IMR-90 (cell line): ENCODE measurements at places on chromosomes 4 and X.

DNA sequence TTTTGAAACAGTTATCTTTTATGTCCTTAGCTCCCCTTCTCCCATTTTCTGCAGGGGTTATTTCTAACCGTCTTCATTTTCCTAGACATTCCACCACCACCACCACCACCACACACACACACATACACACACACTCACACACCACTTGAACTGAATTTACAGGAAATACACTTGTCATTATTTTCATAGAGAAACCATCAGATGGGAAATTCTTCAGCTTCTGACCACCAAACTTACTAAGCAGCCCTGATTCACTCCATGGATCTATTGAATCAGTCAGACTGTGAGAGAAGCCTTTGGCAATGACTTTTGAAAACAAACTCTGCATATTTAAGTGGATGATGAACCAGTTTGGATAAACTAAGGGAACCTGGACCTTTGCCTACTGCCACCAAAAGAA is 210.1 kb upstream of the NHS start:
- no peak for DNase-seq

DNA sequence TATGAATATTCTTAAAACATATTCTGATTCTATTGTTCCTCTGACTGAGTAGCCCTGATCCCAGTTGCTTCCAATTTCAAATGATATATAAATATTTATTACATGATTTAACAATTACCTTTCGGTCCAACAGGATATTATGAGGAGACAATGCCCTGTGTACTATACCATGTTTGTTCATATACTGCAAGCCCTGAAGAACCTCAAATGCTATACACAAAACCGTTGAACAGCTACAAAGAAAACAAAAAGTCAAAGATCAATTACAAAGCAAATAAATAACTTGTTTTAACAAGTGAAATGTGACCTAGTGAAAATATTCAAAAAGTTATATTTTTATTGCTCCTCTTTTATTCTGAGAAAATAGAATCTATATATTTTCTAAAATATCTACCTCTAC is 54.0 kb downstream of the TBCK start:
- DNase-seq, result no peak

GRCh38 chr4:122331195-122331594 is 47.6 kb upstream of the ADAD1 start:
- no peak for DNase-seq

DNA sequence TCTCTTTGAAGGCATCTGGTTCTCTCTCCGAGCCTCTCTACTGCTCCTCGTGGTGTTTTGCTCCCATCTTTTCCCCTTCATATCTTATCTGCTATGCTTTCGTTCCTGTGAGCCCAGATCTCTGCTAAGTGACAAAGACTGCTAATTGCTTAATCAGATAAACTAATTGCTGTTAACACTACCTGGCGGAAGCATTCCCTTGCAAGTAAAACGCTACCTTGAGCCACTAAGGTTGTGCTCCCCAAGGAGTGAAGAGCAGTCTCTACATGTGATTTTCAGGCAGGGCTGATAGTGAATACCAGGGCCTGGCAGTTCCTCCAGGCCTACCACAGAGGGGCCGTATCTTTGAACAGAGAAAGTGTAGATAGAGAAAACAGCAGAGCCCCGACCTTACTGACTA is 244.0 kb upstream of the GATB start:
- no peak for DNase-seq

DNA sequence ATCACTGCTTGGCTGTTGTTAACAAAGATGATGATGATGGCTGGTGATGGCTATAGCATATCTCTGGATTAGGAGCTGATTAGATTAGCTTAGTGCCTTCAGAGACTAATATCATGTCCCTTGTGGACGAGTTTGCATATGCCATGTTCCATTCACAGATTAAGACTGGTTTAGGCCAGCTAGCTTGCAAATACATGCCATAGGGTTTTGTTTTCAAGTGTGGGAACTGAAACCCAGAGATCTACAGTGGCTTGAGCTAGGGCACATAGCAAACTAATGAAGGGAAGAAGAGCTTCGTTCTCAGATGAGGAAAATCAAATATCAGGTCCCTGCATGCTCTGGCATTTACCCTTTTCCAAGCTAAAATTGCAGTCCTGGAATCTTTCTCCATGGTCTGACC is 492.3 kb downstream of the MAGEE1 start:
- DNase-seq, result no peak

DNA sequence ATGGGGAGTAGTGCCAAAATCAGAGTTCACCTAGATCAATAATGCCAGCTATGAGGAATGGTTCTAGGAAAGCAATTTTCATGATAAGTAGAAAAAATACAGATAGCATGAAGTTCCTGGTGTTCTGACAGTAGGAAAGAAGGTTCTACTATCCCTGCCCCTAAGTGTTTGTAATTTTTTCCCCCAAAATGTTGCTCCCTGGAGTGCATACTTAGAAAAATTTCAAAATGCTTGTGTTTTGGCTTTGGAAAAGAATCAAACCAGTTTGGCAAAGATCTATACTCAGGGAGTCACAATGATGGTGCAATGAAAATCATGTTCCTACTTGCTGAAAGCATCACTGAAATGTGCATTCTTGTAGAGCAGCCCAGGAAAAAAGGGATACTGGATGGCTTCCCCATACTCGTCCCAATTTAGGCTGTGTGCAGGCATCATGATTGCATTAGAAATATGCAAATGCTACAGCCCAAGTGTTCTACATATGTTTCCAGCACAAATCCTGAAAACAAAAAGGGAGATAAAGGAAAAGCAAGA is 74.7 kb downstream of the LPAR4 start:
- DNase-seq, result no peak

- DNase-seq, result no peak
Observed at GRCh38 chr4:173591760-173592159, 61.7 kb upstream of the HAND2 start.

DNA sequence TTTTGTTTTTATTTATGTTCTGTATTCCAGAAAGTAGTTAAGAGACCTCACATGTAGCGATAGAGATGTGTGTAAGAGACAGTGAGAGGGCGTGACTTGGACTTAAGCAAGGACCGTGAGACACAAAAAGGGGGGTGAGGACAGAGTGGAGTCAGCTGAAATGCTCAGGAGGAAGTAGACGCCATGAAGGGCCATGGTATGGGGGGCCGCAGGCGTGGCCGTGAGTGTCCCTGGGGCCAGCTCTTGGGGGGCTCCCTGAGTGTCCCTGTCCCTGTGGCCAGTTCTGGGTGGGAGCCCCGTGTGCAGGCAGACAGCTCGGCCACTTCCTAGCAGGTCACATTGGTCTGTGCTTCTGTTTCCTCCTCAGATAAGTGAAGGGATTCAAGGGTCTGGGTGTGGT is 23.0 kb upstream of the MSANTD1 start:
- no peak for DNase-seq

DNA sequence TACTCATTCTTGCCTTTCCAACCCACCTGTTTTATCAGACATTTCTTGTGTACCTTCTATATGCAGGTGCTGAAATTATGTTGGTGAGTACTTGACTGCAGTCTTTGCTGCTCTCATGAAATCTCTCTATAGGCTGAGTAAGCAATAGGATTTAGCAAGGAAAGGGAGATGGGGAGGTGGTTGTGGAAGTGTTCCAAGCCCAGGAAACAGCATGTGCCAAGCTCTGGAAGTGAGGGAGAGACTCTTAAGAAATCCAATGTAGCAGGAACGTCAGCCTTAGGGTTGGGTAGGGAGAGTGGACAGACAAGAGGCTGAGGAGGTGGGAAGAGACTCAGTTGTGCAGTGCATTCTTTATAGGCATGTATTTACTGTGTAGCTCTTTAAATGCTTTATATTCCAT is 5.6 kb downstream of the SEPTIN11 start:
- DNase-seq, result peak; percentile 69

GRCh38 chr4:15011166-15011565 is 8.9 kb downstream of the CPEB2 start:
- no peak for DNase-seq

DNA sequence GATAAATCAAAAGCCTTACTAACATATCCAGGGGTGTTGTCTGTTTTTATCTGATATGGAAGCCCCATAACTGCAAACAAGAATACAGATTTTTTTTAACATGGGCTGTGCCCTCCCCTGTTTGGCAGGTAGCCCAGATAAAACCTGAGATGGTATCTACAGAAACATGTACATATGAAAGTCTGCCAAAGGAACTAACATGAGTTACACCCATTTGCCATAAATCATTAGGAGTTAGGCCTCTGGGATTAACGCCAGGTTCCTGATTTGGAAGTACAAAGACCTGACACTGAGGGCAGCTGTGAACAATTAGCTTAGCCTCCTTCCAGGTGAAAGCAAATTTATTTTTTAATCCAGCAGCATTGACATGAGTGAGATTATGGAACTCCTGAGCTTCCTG is 264.3 kb downstream of the TECRL start:
- DNase-seq, result no peak

DNA sequence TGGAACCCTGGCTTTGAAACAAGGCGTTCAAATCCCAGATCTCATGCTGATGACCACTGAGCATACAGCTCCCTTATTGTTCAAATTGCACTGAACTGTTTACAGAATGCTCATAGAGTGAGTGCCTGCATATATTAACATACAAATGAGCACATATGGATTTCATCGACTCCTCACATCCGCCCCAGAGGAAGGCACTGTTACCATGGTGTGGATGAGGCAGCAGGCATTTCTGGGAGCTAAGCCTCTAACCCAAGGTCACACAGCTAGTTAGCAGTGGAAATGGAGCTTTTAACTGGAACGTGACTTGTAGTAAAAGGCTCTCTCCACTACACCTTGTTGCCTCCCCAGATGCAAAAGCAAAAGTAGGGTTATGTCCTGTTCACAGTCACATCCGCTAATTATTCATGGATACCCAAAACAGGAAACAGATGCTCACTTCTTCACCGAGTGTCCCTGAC is 289.7 kb downstream of the STK32B start:
- DNase-seq, result no peak

DNA sequence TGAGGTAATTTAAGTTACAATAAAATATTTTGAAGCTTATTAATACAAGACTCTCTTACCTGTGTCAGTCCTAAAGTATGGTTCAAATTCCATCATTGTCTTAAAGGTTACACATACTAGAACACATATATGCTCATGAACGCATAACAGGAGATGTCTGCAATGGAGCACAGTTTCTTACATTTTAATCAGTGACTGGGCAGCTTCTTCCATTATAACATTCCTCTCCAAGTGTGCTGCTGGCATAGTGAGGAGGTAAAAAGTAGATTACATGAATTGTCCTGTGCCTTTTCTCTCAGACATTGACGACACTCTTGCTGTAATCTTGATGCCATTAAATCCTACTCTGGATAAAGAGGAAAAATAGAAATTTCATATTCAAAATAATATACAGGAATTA is 40.8 kb upstream of the GRID2 start:
- DNase-seq, result no peak

GRCh38 chrX:70954871-70955270 is 24.0 kb upstream of the SLC7A3 start:
- no peak for DNase-seq

DNA sequence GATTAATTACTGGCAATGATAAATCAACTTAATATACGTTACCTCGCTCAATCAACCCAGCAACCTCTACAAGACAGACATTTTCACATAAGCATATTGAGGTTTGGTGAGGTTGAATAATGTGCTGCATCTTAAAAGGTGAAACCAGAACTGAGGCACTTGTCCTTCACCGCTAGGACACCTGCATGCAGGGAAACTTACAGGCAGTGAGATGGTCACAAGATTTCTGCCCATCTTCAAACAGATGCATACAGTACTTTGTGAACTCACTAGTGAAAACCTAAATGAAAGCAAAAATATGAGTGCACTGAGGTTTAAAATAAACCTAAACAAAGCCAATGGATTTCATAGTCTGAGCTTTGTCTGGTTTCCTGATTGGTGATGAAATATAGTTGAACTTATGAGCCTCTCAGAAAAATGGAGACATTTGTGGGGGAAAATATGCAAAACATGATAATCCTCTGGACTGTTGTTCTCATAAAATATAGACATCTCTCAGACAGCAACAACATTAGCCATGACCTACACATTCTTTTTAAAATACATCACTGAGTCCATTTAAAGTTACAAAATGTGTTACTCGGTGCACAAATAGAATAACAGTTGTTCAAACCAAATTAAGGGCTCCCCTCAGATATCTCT is 20.9 kb upstream of the PRSS12 start:
- DNase-seq, result peak; percentile 86

DNA sequence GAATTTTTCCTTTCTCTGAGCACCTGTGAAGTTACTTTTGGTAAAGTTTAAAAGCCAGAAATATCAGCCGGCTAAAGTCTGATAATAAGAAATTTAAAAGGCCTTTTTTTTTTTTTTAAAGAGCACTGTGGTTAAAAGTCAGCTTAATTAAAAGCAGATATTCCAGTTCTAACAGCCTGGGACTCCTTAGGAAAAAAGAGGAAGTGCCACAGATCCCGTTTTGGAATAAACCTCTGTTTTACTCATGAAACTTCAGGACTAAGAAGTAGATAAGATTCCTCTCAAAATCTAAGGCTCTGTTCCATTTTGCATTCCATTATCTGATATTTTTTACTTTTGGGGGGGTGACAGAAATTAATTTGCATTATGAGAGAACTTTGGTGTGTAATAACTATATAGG is 37.8 kb downstream of the ABCB7 start:
- no peak for DNase-seq

DNA sequence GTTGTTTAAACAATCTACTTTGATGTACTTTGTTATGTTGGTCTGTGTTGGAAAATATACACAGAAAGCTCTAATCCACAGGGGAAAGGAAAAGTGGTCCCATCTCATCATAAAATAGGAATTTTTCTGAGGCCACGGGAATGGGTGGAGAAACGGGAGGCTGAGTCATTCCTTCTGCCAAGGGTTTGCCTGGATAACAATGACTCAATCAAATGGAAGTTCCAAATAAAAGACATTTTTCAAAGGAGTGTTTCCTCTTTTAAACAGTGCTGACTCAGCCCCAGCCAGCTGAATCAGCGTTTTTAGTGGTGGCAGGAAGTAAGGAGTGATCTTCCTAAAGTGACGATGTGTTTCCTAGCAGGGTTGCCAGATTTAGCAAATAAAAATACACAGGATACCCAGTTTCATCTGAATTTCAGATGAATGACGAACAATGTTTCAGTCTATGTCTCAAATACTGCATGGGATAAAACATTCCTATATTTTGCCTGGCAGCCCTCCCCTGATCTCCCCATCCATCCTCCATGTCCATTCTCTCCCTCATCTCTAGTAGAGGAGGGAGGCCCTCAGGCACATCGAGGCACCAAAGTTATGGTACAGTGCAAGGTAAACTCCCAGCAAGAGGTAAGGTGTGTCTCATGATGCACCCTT is 345.4 kb upstream of the GATB start:
- peak; percentile 97 for DNase-seq
